ENCODE measurements at places on chromosomes 1 and 21.

GRCh38 chr1:155320661-155321617, at the start of gene RUSC1:
Gene RUSC1, plus strand, starts transcription at chr1:155320894. Its CDS starts 880 bp downstream, at chr1:155321774.
- no peak for DNase-seq

GRCh38 chr21:44525391-44526095, 14.5 kb downstream of the KRTAP10-1 start:
- DNase-seq = no peak

- DNase-seq = no peak
Measured at GRCh38 chr1:40314721-40315238, 2.3 kb downstream of the COL9A2 start.

- no peak for DNase-seq
Measured at GRCh38 chr1:50983219-50983802, 13.3 kb downstream of the CDKN2C start.

- DNase-seq = no peak
Measured at GRCh38 chr1:181011301-181012202, 11.1 kb downstream of the STX6 start.
